Thoracic aorta endothelial cell (primary cell): ENCODE measurements at places on chromosomes 7 and 10. TPM values are rescaled to one million over a fixed set of nuclear protein-coding genes. Genes with fewer than 3 reads are reported as not detected.

Gene GPR26
- not detected in 2 replicates for total RNA-seq

Gene OLAH
- total RNA-seq: not detected in 2 replicates

Gene RET
- 0.07 and 0.27 TPM in 2 replicates for total RNA-seq

Gene HOXA4
- 0.80 and 1.9 TPM in 2 replicates for total RNA-seq

Gene LRCH4
- 18.6 and 21.3 TPM in 2 replicates for total RNA-seq

Gene WNT8B
- not detected in 2 replicates for total RNA-seq

Gene SMC3
- total RNA-seq: 46.5 and 53.7 TPM in 2 replicates

Gene FFAR4
- not detected in 2 replicates for total RNA-seq

Gene ADARB2
- total RNA-seq: 0.07 TPM in 1 of 2 replicates, not detected in the other
